ENCODE measurements at places on chromosomes 2 and 18.

DNA sequence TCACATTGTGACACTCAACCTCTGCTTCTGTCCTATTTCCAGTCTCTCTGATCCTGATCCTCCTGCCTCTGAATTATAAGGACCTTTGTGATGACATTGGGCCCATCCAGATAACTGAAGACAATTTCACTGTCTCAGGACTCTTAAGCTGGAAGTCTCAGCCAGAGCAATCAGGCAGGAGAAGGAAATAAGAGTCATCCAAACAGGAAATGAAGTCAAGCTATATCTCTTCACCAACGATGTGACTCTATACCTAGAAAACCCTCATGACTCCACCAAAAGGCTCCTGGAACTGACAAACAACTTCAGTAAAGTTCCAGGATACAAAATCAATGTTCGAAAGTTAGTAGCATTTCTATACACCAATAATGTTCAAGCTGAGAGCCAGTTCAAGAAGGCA is 29.3 kb upstream of the TWIST2 start:
- no peak for DNase-seq

DNA sequence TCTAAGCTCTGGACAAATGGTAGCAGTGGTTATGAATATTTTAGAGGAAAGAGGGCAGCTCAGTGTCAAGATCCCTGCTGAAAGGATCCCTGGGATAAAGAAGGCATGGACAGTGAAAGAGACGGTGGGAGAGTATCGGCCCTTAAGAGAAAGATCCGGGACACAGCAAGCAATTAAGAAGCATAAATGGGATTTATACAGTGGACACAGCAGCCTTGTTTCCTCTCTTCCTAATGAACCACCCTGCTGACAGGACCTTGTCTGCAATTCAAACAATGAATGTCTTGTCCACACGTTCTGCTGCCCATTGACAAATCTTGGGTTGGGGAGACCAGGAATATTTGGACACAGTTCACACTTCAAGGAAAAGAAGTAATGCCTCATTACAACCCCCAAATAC is 16.5 kb downstream of the CPLX4 start:
- DNase-seq, result no peak

GRCh38 chr2:64625299-64626145 is 28.2 kb downstream of the SERTAD2 start:
- DNase-seq, result no peak

DNA sequence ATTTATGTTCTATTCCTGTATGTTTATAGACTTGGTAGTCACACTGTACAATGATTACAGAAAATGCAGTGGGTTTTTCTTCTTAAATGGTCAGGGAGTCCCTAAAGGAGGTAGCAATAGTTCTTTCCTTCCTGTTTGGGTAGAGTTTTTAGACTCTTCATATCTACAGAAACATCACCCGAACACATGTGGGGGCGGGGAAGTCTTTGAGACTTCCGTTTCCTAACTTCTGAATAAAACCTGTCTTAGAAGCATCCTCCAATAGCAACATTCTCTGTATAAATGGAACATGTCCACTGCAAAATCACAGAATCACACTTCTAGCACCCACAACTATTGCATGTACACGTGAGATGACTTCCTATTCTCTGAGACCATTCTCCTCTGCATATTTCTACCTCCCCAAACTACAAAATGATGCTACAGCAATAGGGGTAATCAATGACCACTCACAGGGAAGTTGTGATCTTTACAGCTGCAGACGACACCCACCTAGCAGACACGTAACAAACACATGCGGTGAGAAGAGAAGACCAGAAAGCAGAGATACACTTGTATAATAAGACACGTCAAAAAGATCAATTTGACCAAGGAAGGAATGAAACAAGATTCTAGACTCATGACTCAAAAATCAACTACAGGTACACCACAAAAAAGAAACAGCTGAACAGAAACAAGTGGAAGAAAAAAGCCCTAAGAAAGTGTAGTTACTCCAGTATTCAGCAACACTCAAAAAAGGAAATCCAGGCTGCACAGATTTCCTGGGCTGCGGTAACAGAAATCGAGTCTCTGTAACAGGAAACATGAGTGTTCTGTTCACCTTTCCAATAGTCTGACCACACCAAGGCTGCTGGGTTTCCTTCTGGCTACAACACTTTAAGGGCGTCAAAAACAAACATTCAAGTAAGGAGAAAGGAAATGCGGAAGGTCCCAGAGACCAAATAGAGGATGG is 120.4 kb downstream of the ZNF516 start:
- DNase-seq, result no peak

GRCh38 chr2:200184748-200185627 is 121.5 kb upstream of the SPATS2L start:
- DNase-seq, result no peak

GRCh38 chr2:217069263-217070042 is 209.6 kb upstream of the TNP1 start:
- no peak for DNase-seq

- no peak for DNase-seq
Measured at GRCh38 chr2:143572421-143572820, 443.2 kb downstream of the ARHGAP15 start.

- DNase-seq, result no peak
Measured at GRCh38 chr2:160405077-160405867, 88.3 kb downstream of the RBMS1 start.

DNA sequence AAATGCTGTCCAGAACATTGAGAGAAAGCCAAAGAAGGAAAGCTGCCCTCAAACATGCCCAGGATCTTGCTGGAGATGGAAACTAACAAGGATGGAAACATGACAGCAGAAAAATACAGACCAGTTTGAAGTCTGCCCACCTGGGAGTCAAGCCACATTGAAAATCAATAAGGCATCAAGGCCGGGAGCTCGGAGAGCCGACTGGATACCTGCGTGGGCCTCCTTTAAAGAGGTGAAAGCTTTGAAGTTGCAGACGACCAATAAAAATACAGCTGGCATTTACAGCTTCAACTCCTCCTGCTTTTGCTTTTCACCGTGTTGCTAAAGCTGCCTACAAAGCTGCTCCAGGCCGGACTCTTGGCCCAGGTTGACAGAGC is 279.7 kb downstream of the SRBD1 start:
- DNase-seq, result no peak

DNA sequence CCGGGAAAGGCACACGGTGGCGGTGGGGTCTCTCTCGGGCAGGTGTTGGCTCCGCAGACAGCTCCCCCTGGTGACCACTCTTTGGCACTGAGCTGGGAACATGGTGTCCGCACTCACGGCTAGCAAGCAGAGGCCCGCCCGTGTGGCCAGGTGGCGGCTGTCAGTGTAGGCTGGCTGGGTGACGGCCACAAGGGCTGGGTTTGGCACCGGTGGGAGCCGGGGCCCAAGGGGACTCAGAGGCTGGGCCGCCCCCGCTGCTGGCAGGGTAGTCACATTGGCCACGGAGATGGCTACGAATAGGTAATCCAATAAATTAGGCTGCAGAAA is 1071.7 kb downstream of the RPIA start:
- no peak for DNase-seq

GRCh38 chr2:15908371-15908770 is 32.0 kb upstream of the MYCN start:
- DNase-seq, result no peak

- DNase-seq, result no peak
Measured at GRCh38 chr2:52112141-52112540, 1080.2 kb upstream of the NRXN1 start.

DNA sequence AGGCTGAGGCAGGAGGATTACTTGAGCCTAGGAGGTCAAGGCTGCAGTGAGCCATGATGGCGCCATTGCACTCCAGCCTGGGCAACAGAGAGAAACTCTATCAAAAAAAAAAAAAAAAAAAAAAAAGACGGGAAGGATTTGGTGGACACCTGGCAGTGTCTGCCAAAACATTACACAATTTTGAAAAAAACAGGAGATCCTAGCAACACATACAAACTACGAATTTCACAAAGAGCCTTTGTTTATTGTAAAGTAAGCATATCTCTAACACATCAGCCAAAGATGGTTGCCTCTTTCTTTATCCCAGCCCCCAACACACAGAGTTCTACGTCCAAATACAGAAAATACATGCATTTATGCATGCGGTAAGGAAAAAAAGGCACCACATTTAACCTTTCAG is 7.6 kb downstream of the GPR45 start:
- DNase-seq, result no peak

GRCh38 chr2:241053576-241054251 is 48.4 kb downstream of the MTERF4 start:
- DNase-seq, result no peak

GRCh38 chr2:208146006-208146405 is at the start of gene CRYGB:
Gene CRYGB, minus strand, starts transcription at chr2:208146158. Its CDS starts 38 bp downstream, at chr2:208146120.
- DNase-seq, result no peak

- no peak for DNase-seq
Measured at GRCh38 chr2:158823486-158824237, 28.5 kb downstream of the DAPL1 start.

GRCh38 chr2:149375801-149376361 is 45.5 kb downstream of the LYPD6 start:
- no peak for DNase-seq

DNA sequence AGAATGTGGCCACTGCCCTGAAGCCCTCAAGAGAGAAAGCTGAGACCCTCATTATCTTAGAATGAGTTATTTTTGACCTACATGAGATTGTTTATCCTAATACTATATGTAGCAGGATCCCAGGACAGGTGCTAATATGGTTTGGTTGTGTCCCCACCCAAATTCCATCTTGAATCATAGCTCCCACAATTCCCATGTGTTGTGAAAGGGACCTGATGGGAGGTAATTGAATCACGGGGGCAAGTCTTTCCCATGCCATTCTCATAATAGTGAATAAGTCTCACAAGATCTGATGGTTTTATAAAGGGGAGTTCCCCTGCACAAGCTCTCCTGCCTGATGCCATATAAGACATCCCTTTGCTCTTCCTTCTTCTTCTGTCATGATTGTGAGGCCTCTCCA is 76.8 kb downstream of the CCBE1 start:
- DNase-seq, result no peak

- DNase-seq, result no peak
Measured at GRCh38 chr2:22981785-22982184, 403.2 kb upstream of the KLHL29 start.

DNA sequence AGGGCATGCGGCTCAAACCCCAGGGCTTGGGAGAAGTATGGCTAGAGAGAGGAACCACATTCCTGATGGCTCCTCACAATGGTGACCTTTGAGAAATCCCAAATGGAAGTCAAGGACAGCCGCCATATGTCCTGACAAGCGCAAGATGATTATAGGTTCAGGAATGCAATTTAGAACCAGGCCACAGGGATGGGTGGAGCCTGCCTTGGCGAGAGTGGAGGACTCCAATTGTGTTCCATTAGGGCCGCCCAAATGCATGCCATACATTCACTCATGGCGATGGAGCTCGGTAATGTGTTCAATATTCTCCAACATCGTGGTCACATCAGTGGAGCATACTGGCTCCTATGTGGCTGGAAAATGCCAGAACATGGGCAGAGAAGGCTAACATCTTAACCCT is 662.9 kb upstream of the ID2 start:
- no peak for DNase-seq

DNA sequence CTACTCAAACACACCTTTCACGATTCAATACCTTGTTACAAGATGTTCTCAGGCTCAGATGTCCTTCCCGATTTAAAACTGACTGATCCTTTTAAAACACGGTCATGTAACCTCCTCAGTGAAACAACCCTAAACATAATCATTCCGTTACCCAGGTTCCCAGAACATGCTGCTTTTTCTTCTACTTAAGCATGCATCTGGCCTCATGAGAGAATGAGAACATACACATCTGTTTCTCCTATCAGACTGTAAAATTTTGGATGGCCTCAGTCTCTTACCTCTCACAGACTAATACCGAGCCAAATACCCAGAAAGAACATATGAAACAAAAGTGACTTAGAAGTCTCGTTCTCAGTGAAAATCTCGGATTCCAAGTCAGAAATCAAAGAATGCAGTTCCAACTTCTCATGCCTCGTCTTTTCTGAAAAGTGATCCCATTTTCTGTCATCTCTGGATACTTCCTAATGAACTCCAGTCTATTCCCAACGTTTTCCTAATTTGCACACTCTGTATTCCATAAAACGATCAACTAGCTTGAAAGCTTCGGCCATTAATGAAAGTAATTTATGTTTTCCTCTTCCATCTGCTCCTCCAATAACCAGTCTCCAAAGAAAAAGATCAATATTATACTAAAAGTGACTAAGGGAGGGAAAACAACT is 919 bp downstream of the SF3B1 start:
- no peak for DNase-seq

- no peak for DNase-seq
Measured at GRCh38 chr2:241505781-241506201, 2.6 kb downstream of the STK25 start.

- DNase-seq, result no peak
Measured at GRCh38 chr2:222303828-222304736, 5.3 kb upstream of the PAX3 start.

DNA sequence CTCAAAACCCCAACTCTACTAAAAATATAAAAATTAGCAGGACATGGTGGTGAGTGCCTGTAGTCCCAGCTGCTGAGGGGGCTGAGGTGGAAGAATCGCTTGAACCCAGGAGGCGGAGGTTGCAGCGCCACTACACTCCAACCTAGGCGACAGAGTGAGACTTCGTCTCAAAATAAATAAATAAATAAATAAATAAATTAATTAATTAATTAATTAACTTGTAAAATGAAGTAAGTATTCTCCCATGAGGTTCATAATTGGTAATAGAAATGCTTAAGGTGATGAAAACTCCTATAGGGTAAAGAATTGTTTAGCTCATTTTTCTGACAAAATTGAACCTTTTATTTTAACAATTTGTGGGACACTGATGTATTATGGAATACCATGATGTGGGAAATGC is 230.8 kb downstream of the TMEM182 start:
- no peak for DNase-seq

DNA sequence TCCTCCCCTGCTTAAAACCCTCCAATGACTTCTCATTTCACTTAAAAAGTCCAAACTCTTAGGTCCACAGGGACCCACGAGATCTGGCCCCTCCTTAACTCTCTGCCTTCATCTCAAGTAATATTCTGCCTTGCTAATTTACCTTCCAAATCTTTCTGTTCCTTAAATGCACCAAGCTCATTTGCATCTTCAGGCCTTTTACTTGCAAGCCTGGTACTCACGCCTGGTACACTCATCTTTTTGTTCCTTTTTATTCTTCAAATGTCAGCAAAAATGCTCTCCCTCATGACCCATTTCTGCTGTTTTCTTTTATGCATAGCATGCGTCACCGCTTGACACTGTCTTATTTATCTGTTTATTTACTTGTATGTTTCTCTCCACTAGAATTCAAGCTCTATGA is 2.7 kb upstream of the WIPF1 start:
- no peak for DNase-seq

Measured in posterior cingulate gyrus (tissue), 11 donors.